ENCODE measurements at places on chromosomes 13 and 19. TPM values are rescaled to one million over a fixed set of nuclear protein-coding genes. Genes with fewer than 3 reads are reported as not detected.

Gene ACOD1
- not detected for total RNA-seq

Gene ZNF20
- total RNA-seq: 2.4 TPM

Gene MEIOSIN
- not detected for total RNA-seq

Gene WDR18
- 56.8 TPM for total RNA-seq

Gene SYNGR4
- not detected for total RNA-seq

Gene NEK5
- 0.05 TPM for total RNA-seq

Gene FARSA
- 74.0 TPM for total RNA-seq

Measured in glomerular endothelial cell (primary cell).